Stimulated activated naive CD4-positive, alpha-beta T cell treated with Interleukin-2 at 50 U/mL for 16 hours (primary cell): ENCODE measurements at places on chromosomes 3 and 15.

DNA sequence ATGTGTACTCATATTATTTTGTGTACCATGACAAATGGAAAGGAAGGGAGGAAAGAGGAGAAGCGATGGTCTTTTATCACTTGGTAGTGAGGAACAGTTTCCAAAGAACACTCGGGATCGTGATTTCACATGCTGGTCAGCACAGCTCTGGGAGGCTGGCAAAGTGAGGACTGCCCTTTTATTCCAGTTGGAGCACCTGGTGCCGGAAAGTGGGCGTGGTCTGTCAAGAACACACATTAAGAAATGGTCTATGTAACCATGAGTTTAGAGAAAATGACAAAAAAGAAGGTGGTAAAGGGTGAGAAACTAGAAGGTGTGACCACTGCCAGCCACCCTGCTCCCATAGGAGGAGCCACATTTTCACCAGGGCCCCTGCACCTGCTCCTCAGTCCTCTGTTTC, 7.0 kb upstream of the TSEN2 start:
- DNase-seq: no peak

- no peak for DNase-seq
Observed at GRCh38 chr3:132703733-132704132, 18.5 kb downstream of the NPHP3 start.

DNA sequence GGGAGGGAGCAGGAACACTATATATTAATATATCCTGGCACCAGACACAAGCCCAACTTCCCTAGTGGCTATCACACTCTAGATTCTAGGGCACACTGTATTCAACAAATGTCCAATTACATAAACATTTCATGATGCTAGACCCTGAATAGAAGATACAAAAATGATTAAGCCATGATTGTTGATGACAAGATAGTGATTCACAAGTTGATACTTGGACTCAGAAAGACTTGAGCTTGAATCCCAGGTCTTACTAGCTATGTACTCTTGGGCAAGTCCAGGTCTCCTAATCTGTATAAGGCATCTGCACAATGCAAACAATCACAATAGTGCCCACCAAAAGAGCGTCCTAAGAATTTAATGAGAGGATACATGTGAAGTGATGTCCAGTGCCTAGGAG, 10.0 kb upstream of the SNTN start:
- DNase-seq: no peak

DNA sequence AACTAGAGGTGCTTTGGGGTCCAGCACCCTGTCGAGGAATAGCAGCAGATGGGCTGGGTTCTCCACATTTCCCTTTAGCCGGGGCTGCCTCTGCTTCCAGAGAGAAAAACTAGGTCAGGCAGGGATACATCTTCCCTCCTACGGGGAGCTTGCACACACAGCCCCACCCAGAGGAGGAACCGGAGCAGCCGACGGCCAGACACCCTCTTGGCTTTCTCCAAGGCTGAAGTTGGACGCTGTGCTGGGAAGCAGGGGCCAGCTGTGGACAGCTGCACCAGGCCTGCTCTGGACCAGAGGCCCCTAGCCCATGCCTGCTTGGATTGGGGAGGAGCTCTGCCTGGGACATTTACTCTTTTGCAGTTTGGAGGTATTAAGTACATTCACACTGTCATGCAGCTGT, 44.7 kb upstream of the NR2C2 start:
- no peak for DNase-seq

DNA sequence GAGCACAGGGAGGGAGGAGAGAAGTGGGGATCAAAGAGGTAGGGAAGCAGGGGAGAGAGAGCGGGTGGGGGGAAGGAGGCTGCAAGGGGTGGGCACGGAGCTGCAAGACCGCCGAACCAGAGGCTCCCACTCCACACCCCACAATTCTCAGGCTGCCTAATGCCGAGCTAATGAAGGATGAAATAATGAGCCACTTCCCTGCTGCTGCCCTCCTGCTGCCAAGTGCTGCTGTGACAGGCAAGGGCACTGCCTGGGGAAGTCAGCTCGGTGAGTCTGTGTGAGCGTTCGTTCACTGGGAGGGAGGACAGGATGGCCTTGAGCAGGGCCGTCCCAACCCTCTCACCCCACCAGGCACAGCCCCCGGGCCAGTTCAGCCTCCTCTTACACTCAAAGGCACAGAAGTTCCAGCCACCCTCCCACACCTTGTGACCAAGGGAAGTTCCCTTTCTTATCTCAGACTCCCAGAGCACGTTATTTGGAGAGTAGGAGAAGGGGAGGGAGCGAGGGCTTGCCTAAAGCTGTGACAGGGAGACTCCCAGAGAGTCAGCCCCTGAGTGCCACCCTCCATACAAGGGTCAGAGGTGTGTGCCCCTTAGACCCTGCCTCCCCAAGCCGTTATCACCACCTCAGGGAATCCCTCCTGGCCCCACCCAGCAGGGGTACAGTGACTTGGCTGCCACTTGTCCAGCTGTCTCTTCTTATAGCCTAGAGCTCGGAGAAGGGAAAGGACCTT, 12.4 kb downstream of the GLYCTK start:
- no peak for DNase-seq

DNA sequence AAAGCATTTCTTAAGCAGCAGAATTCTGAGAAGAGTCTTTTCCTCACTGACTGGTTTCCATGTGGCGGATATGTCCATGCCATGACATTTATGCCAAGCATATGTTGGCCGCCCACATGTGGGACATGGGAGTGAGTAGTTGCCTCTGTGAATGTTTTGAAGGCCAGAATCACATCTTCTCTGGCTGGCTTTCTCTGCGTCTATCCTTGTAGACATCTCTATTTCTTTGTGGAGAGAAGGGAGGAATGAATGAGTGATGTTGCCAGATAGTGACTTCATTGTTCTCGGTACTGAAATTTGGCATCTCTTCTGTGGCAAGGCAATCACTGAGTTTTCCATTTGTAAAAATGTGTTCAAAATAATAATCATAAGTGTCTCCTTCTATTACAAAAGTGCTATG, 316.0 kb downstream of the CLSTN2 start:
- DNase-seq: no peak

DNA sequence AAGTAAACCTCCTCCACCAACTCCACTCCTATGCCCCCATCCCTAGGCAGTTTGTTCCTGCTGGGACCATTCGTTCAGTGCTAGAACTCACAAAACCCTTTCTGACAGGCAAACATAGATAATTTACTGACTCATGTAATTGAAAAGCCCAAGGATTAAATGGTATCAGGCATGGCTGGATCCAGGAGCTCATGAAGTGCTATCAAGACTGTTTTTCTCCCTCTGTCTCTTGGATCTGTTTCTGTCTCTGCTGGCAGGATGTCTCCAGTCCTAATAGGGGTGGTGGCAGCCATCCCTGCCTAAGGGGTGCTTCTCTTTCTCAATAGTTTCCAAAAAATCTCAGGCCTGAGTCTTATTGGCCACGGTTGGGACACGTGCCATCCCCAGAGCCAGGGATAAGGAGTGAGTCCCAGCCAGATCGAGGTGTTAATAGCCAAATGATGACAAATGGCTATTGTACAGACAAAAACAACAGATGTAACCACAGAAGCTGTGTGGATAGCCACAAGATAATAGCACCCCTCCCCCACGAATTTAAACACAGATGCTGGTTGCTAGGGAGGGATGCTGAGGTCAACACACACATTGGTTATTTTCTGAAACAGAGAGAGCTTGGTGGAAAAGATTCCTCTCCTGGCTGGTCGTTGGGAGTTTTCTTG, 168.6 kb downstream of the SHQ1 start:
- no peak for DNase-seq

DNA sequence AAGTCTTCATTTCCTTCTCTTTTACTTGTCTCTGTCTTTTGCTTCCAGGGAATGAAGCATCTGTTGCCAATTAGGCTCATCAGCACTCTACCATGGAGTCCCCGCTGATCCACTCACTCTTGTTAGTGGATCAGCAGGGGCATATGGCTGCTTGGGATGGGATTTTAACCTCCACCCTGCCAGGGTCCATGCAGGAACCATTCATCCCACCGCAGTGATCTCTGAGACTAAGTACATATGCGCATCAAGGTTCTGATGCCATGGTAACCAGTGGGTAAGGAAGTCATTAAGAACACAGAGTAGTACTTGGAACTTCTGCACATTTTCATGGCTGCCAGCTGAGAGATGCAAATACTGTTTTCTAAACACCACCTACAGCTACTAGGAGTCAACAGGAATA, 374.0 kb upstream of the ALCAM start:
- no peak for DNase-seq

- no peak for DNase-seq
Observed at GRCh38 chr15:74807282-74807681, 5.4 kb upstream of the LMAN1L start.

- DNase-seq: no peak
Observed at GRCh38 chr3:37543666-37544065, 318.0 kb upstream of the CTDSPL start.

- DNase-seq: no peak
Observed at GRCh38 chr15:31172606-31173005, 71.1 kb upstream of the TRPM1 start.

DNA sequence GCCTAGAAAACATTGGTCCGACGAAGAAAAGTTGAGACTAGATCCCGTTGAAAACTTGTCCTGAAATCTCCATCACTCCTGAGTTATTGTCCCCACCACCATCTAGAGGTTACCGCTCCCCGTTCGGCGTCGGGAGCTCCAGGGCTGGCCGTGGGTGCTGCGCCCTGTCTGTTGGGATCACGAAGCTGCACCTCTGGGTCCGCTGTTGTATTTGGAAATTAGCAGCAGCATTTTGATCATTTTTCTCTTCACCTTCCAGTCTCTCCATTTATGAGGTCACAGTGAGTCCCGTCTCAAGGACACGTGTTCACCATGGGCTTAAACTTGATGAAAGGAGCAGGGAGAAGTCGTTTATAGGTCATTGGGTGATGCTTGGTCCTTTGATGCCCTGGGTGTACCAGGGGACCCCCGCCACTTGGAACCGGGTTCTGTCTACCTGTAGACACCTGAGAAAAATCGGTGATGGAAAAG, 565 bp downstream of the MANF start:
- no peak for DNase-seq

DNA sequence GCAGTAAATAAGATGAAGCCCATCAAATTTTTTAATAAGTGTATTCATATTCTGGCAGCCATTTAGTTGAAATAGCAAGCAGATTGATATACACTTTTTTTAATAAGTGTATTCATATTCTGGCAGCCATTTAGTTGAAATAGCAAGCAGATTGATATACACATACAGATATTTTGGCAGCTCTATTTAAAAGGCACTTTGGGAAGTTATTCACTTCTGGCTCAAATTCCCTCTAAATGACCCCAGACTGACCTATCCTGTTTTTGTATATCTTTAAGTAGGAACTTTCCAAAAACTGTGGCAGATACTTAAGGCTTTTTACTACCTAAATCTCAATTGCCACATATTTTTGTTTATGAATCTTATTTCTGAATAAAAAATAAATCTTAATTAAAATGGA, 122.3 kb downstream of the PLD1 start:
- no peak for DNase-seq

GRCh38 chr15:86236356-86237110, 156.9 kb downstream of the AGBL1 start:
- DNase-seq: no peak
